Activated CD8-positive, alpha-beta T cell treated with anti-CD3 and anti-CD28 coated beads, Interleukin-2, amount 10 ng/mL, durations not matched to agents 7 days and 5 days (primary cell): ENCODE measurements at places on chromosomes 4 and X. TPM values are rescaled to one million over a fixed set of nuclear protein-coding genes. Genes with fewer than 3 reads are reported as not detected.

The ANOS1 gene
- total RNA-seq = not detected

The PNMA5 gene
- not detected for total RNA-seq

The FGFR3 gene
- total RNA-seq = 0.34 TPM

The FDCSP gene
- not detected for total RNA-seq

DNA sequence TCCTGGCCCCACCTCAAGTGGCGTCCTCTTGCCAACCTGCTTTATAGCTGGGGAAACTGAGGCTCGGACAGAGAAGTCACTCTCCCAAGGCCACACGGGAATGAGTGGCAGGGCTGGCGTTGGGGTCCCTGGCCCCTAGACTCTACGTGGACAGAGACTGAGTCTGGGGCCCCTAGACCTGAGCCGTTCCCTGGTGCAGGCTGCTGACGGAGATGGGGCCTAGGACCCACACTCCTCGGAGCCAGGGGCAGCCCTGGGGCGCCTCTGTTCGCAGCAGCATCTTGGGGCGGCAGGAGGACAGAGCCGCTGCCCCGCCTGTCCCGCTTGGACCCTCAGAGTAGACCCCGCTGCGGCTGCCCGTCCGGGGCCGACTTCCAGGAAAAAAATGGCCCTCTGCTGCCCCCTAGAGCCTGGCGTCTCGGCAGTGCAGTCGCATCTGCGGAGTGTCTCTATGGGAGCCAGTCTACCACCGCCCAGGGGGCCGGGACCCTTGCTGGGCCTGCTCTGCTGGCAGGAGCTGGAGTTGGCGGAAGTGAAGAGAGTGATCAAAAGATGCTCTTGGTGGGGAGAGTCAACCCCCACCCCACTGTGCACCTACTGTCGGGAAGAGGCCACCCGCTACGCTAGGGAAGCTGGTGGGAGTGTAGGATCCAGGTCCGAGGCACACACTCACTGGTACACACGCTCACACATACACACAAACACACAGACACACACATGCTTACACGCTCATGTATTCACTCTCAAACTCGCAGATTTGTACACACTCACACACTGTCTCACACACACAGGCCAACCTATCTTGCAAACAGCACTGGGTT, 220.1 kb downstream of the AFAP1 start:
- peak; percentile 69 for DNase-seq

- DNase-seq = no peak
These were observed 52.2 kb downstream of the ANK2 start for GRCh38 chr4:113101669-113102068.

- DNase-seq = no peak
These were observed 155.8 kb downstream of the PPP3CA start for GRCh38 chr4:101191302-101192098.

DNA sequence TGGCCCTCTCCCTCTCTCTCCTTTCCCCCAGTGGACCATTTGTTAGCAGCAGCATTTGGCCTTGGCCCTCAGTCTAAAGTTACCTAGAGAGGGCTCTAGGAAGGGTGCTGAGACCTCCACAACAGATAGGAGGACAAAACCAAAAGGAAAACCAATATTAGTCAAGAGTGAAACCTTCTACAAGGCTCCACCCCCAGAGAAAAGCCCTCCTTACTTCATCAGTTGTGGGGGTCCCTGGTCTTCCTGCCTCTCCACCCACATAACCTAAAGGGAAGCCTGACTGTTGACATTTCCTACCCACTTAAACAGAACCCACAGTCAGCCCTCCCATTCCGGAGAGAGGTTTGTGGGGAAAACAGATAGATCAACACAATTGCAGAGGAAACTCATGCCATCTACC, 4.7 kb upstream of the CD40LG start:
- peak; percentile 44 for DNase-seq

DNA sequence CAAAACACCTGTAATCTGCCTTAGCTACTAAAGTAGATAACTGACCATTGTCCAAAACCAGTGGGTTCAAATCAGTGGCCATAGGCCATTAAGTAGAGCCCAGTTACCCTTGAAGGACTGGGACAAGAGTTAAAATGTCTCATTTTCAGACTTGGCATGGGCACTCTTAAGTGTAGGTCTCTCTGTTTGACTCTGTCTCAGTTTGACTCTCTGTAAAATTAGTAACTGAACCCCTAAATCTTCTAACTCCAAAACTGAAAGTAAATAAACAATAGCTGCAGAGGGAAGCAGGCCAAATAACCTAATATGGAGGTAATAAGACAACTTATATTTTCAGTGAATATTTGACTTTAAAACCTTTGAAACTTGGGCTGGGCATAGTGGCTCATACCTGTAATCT, 89.1 kb downstream of the SLC16A2 start:
- no peak for DNase-seq

- DNase-seq = no peak
These were observed 10.0 kb downstream of the AWAT2 start for GRCh38 chrX:70039758-70040157.

- DNase-seq = peak; percentile 21
These were observed 537 bp downstream of the RBM10 start for GRCh38 chrX:47145395-47146120.

DNA sequence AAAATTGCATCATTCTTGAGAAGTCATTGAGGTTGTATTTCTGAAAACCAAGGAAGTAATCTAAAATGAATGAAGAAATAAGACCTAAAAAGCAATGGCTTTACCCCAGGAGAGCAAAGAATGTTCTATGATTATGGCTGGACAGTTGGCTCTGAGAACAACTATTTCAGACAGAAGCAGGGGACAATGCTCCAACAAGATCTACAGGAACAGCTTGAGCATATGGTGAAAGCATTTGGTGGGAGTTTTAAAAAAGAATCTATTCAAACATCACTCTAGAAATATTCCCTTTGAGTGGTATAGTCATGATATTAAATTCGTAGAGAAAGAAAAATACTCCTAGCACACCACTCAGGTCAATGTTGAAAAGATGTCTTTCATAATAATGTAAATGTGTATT, 26.7 kb downstream of the DYNLT3 start:
- DNase-seq = no peak

- no peak for DNase-seq
These were observed 51.3 kb upstream of the FRMPD3 start for GRCh38 chrX:107398115-107398514.

DNA sequence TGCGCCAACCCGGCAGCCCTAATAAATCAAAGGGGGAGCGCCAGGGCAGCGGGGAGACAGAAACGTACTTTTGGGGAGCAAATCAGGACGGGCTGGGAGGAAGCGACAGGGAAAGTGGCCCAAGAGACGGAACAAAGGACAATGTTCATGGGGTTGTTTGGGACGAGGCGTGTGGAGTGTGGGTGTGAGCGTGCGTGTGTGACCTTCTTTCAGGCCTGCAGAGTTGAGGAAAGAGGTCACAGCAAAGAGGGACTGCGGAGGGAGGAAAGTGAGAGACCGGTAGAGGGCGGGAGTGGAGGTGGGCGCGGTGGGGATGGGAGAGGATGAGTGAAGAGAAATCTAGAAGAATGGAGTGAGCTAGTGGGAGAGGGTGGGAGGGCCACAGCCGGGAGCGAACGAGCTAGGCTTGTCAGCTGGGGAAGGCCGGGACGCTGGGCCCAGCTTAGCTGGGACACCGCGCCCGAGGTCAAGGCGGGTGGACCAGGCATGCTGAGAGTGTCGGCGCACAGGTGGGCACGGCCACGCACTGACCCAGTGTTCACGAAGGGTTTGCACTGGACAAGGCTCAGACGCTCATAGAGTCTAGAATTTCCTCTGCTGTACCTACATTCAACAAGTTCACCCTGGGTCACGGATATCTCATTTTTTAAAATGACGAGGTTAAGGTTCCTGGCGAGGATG, 14.7 kb upstream of the PITX2 start:
- DNase-seq = no peak

DNA sequence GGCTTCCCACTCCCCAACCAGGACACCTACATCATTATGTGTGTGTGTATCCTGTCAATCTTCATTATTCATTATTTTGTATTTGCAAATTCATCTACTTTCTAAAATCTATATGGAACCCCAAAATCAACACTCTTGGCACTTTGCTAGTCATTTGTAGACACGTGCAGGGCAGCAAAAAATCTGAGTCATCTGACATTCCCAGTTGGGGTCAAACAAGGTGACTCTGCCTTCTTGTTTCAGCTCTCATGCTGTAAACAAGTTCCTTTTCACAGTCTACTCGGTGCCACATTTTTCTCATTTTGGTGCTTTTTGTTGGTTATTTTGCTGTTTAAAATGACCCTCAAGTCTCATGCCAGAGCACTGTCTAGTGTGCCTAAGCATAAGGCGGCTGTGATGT, 5.9 kb downstream of the MRFAP1L1 start:
- DNase-seq = no peak

GRCh38 chr4:15575966-15576365, 79.2 kb downstream of the FBXL5 start:
- DNase-seq = no peak

- peak; percentile 63 for DNase-seq
These were observed 628 bp downstream of the MXD4 start for GRCh38 chr4:2261110-2261852.

DNA sequence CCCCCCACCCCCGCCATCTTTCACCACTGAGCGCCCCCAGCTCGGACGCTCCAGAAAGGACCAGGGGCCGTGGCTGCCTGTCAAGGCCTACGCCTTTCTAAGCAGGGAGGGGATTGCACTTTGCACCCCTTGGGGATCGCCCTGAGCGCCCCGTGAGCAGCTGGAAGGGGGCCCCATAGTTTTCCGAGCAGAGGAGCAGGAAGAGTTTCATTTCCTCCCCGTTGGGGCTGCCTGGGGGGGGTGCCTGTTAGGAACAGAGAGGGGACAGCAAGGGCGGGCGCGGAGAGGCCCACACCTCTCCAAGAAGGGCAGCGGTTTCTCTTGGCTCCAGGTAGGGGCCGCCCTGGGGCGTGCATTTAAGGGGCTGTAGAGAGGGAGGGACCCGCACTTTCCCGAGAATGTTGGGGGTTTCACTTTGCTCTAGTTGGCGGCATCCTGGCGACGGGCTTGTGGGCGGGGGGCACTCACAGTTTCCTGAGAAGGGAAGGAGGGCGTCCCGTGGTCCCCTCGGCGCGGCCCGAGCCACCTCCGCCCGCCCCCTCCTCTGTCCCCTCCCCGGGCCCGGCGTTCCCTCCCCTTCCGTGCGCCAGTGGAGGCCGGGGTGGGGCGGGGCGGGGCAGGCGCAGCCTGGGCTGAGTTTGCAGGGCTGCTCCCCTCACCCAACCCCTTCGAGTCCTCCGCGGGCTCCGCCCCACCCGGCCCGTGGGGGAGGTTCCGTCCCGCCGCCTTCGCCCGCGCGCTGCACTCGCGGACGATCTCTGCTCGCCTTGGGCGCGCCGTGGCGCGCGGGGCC, 82.3 kb upstream of the CD99 start:
- peak; percentile 92 for DNase-seq

DNA sequence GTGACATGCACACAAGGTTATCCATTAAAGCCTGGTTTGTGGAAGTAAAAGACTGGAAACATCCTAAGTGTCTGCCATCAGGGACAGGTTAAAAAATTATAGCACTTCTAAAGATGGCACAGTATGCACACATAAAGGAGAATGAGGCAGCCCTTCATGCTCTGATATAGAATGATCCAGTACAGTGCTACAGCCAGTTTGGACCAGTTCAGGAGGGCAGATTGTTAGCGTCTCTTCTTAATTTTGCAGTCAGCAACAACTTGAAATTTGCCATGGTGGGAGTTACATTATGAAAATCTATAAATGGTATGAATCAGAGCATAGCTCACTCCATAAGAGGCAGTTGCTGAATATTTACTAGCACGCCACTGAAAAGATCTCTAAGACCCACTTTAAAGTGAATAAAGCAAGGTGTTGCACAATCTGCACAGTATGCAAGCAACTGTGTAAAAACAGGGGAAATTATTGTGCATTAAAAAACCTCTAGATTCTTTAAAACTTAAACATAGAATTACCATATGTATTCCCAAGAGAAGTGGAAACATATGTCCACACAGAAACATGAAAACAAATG, 20.3 kb upstream of the SOD3 start:
- DNase-seq = no peak
